ENCODE measurements at places on chromosomes 5 and 9.

GRCh38 chr5:56480078-56480704 lies 247.1 kb upstream of the ANKRD55 start:
- no peak for DNase-seq

DNA sequence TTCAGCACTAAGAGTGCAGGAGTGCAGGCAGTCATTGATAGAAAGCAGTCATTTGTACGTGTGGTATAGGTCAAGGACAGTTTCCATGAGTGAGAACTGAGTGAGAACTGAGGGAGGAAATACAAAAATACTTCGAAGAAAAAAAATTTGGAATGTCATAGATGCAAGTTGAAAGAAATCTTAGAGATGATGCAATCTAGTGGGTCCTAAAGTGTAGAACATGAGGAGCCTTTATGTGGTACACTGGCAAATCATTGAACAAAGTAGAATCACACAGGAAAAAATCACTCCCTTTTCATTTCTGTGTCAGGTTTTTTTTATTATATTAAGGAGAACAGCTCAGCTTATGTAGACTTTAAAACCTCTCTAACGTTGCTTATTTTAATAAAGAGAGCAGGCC lies 26.4 kb upstream of the SLC1A1 start:
- no peak for DNase-seq

- no peak for DNase-seq
These were observed 28.9 kb downstream of the OXCT1 start for GRCh38 chr5:41841325-41841724.

DNA sequence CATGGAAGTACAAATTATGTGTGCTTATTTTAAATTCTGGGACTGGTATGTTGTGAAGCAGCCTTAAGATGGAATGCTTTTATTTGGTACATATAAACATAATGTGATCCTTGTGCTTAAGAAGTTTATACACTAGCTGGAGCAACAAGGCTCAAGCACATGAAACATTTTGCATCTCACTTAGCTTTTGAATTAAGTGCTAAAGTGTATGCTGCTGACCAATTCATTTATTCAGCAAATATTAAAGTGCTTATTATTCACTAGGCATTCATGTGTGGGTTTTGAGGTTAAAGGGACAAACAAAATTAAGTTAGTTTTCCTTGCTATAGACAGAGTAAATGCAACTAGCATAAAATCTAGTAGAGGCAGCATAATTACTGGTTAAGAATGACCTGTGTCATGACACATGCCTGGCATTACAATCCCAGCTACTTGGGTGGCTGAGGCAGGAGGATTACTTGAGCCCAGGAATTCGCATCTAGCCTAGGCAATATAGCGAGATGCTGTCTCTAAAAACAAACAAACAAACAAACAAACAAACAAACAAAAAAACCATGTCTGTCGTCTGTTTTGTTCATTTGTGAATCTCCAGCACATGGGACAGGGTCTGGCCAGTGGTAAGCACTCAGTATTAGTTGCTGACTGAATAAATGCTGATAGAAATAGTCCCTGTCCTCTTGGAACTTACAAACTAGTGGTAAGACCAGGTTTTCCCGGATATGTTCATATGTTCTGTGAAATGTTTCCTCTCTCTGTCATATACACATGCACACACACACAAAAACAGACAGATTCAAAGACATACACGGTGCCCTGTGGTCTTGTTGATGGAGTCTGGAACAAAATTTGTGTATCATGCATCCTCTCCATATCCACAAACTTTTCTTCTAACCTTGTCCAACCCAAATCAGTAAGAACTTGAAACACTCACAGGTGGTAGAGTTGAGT lies 41.9 kb upstream of the TNFAIP8 start:
- no peak for DNase-seq

- DNase-seq, result no peak
These were observed 161.4 kb downstream of the PAX5 start for GRCh38 chr9:36872641-36873040.

DNA sequence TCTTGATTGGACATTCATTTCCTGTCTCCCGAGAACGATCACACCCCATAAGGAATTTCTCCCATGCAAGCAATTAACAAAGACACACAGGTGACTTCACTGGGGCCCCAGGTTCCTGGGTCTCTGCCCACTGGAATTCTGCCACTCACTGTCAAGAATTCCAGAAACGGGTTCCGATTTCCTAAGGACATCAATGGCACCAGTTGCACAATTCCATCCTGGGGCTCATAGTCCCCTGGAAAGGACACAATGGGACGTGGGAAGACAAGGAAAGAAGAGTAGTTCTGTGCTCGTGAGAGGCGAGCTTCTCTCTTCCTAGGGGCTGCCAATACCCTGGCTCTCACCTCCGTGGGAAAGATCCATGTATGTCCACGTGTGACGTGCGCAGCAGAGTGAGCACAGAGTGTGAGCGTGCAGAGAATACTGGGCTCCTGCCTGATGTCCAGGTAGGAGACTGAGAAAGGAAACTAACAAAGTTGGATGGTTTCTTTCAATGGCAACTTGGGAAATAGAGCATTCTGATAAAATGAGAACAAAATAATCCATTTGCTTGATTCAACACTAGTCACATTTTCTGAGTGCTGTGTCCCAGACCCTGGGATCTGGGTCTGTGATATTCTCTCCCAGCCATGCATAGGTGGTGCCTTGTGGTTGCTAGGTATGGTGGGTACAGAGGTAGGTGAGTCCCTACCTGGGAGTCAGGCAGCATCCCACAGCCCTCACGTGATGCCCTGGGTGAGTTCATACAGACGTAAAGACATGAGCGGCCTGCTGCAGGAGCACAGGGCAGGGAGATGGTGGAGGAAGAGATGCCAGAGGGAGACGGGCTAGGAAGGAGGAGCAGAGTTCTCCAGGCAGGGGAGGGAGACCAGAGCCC lies 159.8 kb downstream of the COL23A1 start:
- no peak for DNase-seq

- no peak for DNase-seq
These were observed 85.4 kb downstream of the MAN2A1 start for GRCh38 chr5:109775130-109775529.

DNA sequence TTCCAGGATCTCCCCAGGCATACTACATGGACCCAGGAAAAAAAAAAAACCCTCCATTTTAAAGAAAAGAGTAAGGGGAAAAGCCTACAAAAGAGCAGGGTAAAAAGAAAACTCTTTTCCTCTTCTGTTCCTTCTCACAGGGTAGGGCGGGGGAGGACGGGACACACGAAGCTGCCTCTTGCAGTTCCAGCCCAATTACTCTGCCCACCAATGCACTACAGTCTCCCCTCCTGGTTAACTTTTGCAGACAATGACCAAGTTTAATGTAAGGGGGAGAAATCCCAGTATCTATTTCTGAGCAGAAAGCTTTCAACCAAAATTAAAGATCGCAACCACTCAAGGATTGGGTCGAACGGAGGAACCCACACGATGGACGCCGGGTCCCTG lies 1.3 kb downstream of the BRD3 start:
- DNase-seq, result no peak

DNA sequence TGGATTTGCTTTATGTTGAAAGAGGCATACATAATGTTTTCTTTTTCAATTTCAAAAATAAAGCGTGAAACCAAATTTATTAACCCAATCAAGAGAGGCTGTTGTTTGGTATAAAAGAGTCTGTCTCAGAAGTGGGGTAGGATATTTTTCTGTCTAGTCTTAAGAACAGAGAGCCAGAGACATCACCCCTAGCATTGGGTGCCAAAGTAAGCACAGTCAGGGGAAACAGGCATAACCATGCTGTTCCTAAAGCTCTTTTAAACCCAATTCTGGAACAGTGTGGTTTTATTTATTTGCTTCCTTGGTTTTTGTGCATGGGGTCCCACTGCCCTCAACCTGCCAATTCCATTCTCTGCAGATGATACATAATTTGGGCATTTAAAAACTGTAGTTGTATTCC lies 88.2 kb downstream of the UBE2R2 start:
- no peak for DNase-seq

DNA sequence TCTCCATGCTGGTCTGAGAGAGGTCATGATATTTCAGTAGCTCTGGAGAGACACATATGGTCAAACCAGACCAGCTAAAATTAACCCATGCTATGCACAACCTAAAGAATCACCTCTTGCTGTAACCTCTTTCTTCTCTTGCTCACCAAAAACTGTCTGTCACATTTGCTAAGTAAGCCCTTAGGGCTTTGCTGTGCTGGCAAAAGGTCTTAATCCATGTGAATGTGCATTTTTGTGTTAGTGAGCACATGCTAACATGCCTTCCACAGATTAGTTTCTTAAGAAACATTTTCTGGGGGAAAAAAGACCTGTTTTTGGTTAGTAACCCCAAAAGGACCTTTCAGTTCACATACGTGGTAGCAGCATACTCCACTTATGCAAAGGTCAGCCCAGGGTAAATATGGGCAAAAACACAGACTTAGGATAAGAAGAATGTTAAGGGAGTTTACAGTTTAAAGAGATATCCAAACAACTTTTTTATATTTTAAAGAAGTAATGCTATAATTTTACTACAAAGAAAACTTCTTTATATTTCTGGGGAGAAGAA lies 124.2 kb upstream of the CCDC152 start:
- DNase-seq, result no peak

DNA sequence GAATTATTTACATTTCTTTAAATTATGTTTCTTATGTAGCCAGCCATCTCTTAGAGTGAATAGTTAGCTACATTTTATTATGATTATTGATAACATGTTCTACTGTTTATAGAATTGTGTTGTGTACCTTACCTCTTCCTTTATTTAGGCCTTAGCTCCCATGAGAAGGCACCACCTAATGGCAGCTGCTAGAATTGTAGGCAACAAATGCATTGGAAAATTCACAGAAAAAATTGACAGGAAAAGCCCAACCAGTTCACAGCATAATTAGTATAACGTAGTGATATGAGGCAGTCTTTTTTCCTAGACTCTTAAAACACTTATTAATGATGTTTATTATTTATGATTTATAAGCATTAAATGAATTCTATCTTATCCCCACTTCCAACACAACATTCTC lies 175.8 kb downstream of the WDR70 start:
- no peak for DNase-seq

DNA sequence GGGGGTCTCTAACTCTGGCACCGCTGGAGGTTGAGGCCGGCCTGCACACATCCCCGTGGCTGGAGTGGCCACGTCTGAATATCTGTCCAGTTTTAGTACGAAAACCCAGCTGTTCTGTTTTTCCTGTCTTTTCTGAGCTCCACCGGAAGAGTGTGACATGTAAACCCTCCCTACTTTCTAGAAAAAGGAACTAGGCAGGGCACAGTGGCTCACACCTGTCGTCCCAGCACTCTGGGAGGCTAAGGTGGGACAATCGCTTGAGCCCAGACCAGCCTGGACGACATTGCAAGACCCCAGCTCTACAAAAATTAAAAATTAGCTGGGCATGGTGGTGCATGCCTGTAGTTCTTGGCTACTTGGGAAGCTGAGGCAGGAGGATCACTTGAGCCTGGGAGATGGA lies 8.2 kb upstream of the PHYKPL start:
- DNase-seq, result no peak

- no peak for DNase-seq
These were observed 119.6 kb upstream of the FST start for GRCh38 chr5:53360811-53361210.

- no peak for DNase-seq
These were observed 40.9 kb upstream of the CTNNA1 start for GRCh38 chr5:138712324-138712723.

DNA sequence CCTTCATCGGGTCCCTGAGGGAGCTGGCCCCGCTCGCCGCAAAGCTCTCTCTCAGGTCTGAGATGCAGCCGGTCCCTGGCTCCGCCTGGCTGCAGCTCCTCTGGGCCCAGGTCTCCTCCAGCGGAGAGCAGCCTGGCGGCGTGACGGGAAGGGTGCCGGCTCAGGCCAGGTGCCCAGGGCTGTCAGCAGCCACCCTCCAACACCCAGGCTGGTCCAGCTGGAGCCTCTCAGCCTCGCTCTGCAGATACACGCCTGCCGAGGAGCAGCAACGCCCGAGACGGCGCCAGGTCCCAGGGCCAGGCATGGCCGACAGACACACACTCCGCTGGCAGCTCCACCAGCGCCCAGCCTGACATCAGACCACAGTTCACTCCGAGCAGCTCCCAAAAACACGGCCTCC lies 25.6 kb downstream of the FAM163B start:
- no peak for DNase-seq

GRCh38 chr5:72093217-72093616 lies 14.1 kb upstream of the MAP1B start:
- DNase-seq, result no peak

GRCh38 chr5:77859306-77859705 lies 83.2 kb upstream of the TBCA start:
- DNase-seq, result no peak

- no peak for DNase-seq
These were observed 97.7 kb downstream of the GDNF start for GRCh38 chr5:37742111-37742510.

DNA sequence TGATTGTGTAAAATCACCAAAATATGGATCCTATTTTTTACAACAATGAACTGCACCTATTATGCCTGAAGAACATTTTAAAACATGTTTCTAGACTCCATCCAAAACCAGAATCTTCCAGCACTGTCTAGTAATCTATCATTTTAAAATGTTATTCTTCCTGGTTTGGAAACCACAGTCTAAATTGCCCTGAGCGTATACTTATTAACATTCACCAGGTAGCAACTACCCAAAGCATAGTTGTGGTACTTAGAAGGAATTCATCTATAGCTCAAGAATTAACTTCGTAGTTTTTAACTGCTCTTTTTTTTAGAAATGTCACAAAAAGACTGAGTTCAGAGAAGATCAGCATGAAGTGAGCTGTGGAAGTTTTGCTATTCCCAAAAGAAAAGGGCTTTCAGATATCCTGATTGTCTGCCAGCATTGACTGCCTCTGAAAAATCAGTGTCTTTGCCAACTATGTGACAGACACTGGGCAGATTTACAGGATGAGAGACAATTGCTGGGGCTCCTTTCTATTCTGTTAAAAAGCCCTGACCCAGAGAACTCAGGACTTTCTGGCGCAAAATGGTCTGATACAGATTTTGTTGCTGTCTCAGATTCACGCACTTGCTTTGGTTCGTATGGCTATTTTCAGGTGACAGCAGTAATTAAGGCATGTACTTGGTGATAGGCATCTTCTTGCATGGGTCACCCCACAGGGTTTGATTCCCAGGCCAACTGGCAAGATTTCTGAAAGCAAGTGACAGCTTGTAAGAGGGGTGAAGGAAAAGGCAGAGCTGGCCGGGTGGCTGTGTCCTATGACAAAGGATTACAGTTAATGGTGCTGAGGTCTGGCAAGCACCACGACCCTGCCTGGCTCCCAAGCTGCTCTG lies 152.5 kb upstream of the RAI14 start:
- DNase-seq, result peak; percentile 87

DNA sequence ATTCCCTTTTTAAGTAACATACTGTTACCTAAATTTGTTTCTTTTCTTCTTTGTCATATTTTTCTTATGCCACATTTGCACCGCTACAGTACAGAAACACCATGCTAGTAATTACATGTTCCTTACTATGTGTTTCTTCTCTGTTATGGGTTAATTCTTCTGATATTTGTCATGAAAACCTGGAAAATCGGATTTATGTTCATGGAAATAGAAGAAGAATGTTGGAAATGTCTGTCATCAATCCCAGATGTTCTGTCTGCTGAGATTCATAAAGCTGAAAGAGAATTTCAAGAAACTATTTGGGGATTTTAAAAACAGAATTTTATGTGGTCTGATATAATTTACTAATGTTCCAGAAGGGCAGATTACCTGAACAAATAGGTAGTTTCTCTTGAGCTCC lies 305.2 kb upstream of the NREP start:
- no peak for DNase-seq

- no peak for DNase-seq
These were observed 33.6 kb upstream of the HSD17B4 start for GRCh38 chr5:119418606-119419100.
